ENCODE measurements at places on chromosomes 7 and 10. TPM values are rescaled to one million over a fixed set of nuclear protein-coding genes. Genes with fewer than 3 reads are reported as not detected.

NUPR2 gene
- not detected for polyA plus RNA-seq

ANKRD1 gene
- 2.5 TPM for polyA plus RNA-seq

SCART1 gene
- 1.3 TPM for polyA plus RNA-seq

SLC16A9 gene
- polyA plus RNA-seq = 0.19 TPM

CALHM3 gene
- polyA plus RNA-seq = 0.37 TPM

FOXI2 gene
- polyA plus RNA-seq = 0.10 TPM

NRCAM gene
- 2.6 TPM for polyA plus RNA-seq

SERPINE1 gene
- 110 TPM for polyA plus RNA-seq

CYP17A1 gene
- polyA plus RNA-seq = 0.46 TPM

PNLIPRP3 gene
- polyA plus RNA-seq = not detected

ASB10 gene
- polyA plus RNA-seq = not detected

HOXA11 gene
- 4.3 TPM for polyA plus RNA-seq

TAS2R4 gene
- 0.22 TPM for polyA plus RNA-seq

CCDC71L gene
- 60.8 TPM for polyA plus RNA-seq

DDC gene
- polyA plus RNA-seq = 3.4 TPM

UBE2D1 gene
- 3.1 TPM for polyA plus RNA-seq

SPDYE16 gene
- polyA plus RNA-seq = 0.10 TPM

MMRN2 gene
- polyA plus RNA-seq = 22.4 TPM

CLEC2L gene
- not detected for polyA plus RNA-seq

SIRT1 gene
- 7.7 TPM for polyA plus RNA-seq

C10orf90 gene
- polyA plus RNA-seq = not detected

ATE1 gene
- polyA plus RNA-seq = 8.6 TPM

KLHDC10 gene
- polyA plus RNA-seq = 12.3 TPM

TMEM225B gene
- polyA plus RNA-seq = 1.1 TPM

LRRN3 gene
- 1.8 TPM for polyA plus RNA-seq

SPDYE6 gene
- not detected for polyA plus RNA-seq

ITPRID1 gene
- polyA plus RNA-seq = not detected

TMEM176B gene
- 56.5 TPM for polyA plus RNA-seq

MMD2 gene
- not detected for polyA plus RNA-seq

Data from adipose tissue (tissue), 3 donors.